Stimulated activated CD4-positive, alpha-beta T cell treated with anti-CD3 and anti-CD28 coated beads, Interleukin-1b, Interleukin-23, amount 100 ng/mL, for 1 hour (primary cell): ENCODE measurements at places on chromosomes 5 and 9.

- DNase-seq: no peak
These were observed 49.5 kb downstream of the AGXT2 start for GRCh38 chr5:34998058-34998789.

GRCh38 chr5:154390096-154390495 is 55.7 kb upstream of the SAP30L start:
- no peak for DNase-seq

DNA sequence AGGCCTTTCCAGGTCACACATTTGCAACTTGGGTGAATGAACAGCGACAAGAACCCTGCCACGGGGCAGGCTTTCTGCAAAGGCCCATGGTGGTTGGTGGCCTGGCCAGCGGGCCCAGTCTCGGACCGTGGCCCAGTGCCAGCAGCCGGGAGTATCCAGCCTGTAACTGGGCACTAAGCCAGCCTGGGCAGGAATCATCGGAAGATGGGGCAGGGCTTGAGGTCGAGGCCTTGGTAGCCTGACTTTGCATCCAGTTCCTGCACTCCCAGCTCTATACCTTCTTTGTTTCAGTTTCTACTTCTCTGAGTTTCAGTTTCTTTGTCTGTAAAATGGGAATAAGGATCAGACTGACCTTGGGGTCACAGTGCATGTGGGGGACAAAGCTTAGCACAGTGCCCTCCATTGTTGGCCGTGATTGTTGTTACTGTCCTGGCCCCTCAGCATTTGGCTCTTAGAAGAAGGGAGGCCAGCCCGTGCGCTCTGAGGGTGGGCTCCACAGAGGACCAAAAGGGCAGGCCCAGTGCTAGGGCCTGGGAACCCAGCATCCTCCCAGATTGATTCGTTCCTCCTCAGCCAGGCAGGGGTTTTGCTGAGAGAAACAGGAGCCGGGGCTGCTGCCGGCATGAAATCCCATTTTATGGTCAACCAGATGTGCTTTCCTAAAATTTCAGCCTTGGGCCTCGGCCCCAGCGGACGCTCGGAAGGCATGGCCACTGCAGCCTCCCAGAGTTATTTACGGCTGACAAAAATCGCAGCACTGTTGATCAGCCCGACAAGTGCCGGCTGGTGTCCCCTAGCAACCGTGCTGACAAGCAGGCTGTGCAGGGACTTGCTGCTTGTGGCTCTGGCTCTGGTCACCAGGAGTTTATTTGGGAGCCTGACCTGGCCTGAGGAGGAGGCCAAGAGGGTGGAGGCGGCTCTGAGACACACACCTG is 43.6 kb downstream of the JADE2 start:
- no peak for DNase-seq

DNA sequence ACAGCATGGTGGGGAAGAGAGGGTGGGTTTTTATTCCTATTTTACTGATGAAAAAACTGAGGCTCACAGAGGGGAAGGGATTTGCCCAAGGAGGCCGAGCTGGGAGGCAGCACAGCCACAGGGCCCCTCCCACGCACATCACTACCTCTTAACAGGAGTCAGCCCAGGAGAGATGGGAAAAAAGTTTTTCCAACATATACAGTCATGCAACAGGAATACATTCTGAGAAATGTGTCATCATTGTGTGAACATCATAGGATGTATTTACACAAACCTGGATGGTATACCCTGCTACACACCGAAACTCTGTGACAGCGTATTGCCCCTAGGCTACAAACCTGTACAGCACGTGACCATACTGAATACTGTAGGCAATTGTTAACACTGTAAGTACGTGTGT is 11.6 kb downstream of the TRAF1 start:
- DNase-seq: no peak

DNA sequence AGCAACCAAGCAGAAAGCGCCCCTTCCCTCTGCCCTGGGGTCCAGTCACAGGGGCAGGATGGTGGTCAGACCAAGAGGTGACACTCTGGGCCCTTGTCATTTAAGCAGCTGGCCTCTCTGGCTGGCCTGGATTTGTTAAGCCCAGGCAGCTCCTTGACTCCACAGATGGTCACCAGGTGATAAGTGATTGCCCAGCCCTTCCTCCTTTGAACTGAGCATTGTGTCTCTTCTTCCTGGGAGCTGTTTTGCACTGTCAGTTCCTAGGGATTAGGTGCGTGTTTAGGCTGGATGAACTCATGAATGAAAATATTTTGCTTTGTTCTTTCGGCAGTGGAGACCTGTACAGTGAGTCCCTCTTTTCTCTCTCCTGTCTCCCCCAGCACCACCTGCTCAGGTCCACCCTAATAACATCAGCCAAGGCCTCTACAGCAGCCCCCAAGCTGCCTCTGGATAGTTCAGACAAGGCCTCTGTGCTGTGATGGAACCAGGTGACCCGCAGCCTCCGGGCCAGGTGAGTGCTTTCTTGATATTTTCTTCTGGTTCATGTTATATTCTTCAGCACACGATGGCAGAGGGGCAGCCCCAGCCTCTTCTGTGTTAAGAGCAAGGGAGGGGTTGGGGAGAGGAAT is 139.7 kb upstream of the PITX1 start:
- no peak for DNase-seq

GRCh38 chr5:134491841-134492442 is 33.5 kb upstream of the JADE2 start:
- no peak for DNase-seq

- no peak for DNase-seq
These were observed 1409.7 kb upstream of the CDH18 start for GRCh38 chr5:21397693-21398092.

DNA sequence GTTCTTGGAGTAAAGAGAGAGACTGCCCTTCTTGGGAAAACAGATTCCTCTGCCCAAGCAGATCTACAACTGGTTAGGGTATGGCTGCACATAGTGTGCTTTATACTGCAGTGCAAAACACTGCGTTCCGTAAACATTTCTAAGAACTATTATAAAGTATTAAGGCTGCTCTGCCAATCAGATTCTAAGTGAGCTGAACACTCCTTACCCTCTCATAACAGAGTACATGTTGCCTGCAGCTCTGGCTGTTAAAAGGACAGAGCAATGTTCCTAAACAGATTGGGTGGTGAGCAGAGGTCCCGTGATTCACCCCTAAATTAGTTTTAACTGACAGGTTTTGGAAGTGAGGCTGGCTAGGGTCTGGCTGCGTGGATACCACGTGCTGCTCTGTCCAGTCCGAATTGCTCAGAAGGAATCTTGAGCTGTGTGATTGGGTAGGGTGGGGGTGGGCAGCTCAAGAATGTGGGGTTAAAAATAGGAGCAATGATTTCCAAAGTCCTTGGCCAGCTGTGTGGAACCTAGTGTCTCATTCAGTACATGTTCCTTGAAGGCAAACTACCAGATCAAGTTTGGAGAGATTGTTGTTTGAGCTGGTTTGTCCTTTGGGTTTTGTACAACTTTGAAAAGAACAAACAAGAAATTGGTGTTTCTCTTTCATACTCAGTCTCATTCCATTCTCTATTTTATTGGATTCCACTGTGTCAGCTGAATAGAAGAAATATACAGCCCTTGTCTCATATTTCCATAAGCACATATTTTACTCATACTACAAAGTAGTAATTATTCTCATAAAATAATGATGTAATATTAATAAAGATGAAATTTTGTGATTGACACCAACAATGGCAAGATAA is 497.6 kb upstream of the CD180 start:
- no peak for DNase-seq

DNA sequence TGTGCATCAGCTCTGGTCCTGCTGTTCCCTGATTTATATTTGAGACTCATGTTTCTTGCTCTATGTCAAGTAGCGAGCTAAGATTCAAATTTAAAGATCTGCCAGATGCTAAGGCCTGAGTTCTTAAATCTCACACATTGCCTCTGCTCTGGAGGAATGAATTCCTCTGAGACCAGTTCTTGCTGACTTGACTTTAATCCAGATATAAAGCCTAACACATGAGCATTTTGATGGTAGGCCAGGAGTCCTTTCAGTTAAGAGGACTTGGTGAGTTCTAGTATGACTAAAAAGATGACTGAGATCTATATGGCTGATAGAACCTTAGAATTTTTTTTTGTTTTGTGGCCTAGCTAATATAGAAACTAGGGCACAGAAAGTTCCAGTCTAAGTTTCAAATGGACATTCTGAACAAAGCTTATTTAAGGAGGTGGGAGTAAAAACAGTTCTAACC is 1.3 kb upstream of the INIP start:
- no peak for DNase-seq

GRCh38 chr5:151173711-151174611 is 16.4 kb upstream of the ANXA6 start:
- no peak for DNase-seq

GRCh38 chr5:93658044-93658443 is 75.0 kb downstream of the NR2F1 start:
- no peak for DNase-seq

DNA sequence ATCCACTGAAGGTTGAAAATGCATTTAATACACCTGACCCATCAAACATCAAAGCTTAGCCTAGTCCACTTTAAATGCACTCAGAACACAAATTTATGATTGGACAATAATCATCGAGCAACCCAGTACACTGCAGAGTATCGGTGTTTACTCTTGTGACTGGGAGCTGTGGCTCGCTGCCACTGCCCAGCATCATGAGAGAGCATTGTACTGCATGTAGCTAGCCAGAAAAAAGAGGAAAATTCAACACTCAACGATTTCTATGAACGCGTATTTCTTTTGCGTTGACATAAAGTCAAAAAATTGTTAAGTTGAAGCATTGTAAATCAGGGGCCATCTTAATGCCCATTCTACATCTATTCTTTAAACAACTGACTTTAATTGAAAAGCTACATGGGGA is 95.1 kb upstream of the CD180 start:
- DNase-seq: no peak

DNA sequence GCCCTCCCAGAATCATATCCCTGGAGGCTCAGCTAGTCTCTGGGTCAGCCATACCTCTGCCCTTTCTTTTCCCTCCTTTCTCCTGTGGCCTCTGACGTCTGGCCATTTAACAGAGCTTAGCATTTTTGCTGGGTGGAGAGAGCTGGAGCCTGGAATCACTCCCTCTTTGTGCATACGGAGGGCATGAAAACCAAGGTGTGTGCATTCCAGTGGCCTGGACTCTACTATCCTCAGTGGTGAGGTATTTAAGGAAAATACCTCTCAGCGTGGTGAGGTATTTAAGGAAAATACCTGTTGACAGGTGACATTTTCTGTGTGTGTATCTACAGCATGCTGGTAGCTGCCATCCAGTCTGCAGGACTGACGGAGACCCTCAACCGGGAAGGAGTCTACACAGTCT is 27.5 kb downstream of the TGFBI start:
- no peak for DNase-seq

GRCh38 chr5:9052421-9052820 is 493.5 kb downstream of the SEMA5A start:
- DNase-seq: no peak

- DNase-seq: no peak
These were observed 77.8 kb downstream of the ZCCHC7 start for GRCh38 chr9:37198039-37198729.
